Fibroblast of lung (primary cell): ENCODE measurements at places on chromosomes 3 and 15. TPM values are rescaled to one million over a fixed set of nuclear protein-coding genes. Genes with fewer than 3 reads are reported as not detected.

Gene LMOD3
- total RNA-seq = 0.51 and 4.0 TPM in 2 replicates

DNA sequence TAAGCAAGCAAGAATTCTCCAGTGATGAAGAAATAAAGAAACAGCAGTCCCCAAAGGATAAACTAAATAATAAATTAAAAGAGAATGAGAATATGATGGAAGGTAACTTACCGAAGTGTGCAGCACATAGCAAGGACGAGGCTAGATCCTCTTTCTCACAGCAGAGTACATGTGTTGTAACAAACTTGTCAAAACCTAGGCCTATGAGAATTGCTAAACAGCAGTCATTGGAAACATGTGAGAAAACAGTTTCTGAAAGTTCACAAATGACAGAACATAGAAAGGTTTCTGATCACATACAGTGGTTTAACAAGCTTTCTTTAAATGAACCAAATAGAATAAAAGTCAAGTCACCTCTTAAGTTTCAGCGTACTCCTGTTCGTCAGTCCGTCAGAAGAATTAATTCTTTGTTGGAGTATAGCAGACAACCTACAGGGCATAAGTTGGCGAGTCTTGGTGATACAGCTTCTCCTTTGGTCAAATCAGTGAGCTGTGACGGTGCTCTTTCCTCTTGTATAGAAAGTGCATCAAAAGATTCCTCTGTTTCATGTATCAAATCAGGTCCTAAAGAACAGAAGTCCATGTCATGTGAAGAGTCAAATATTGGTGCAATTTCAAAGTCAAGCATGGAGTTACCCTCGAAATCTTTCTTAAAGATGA, 4.5 kb upstream of the SCG5 start:
- H3K4me1 ChIP-seq = no peaks in the 10 kb centered on the region
- H3K4me3 ChIP-seq = no peak overlapping the region
- no peaks in the 10 kb centered on the region for H3K27me3 ChIP-seq
- H3K27ac ChIP-seq = no peak overlapping the region
- DNase-seq = no peak

Gene FBXW12
- not detected in 2 replicates for total RNA-seq

Gene TICRR
- 0.26 and 1.2 TPM in 2 replicates for total RNA-seq

Gene IL12A
- 27.2 and 72.5 TPM in 2 replicates for total RNA-seq

- no peaks in the 10 kb centered on the region for H3K27me3 ChIP-seq
- H3K4me1 ChIP-seq = no peaks in the 10 kb centered on the region
- no peak for DNase-seq
- no peak overlapping the region for H3K27ac ChIP-seq
- H3K4me3 ChIP-seq = no peak overlapping the region
Observed at GRCh38 chr3:161426758-161427157, 55.4 kb upstream of the SPTSSB start.

- H3K27ac ChIP-seq = no peak overlapping the region
- peaks cover 24% of the 10 kb centered on the region for H3K4me1 ChIP-seq
- DNase-seq = no peak
- H3K27me3 ChIP-seq = no peaks in the 10 kb centered on the region
- H3K36me3 ChIP-seq = peaks cover 2% of the 10 kb centered on the region
Observed at GRCh38 chr3:128280481-128281052, 127.3 kb downstream of the EEFSEC start.

Gene LRRIQ4
- total RNA-seq = under 0.01 TPM in 1 of 2 replicates, not detected in the other

DNA sequence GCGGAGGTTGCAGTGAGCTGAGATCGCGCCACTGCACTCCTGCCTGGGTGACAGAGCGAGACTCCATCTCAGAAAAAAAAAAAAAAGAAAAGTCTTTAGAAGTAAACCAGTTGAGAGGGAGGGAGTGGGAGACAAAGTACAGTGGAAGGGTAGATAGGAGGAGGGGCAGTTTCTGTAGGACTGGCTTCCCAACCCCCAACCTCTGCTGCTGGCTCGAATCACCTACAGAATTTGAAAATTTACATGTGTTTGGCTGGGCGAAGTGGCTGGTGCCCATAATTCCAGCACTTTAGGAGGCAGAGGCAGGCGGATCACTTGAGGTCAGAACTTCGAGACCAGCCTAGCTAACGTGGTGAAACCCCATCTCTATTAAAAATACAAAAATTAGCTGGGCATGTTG, 24.1 kb upstream of the SEMA4B start:
- peaks cover 4% of the 10 kb centered on the region for H3K27me3 ChIP-seq
- no peaks in the 10 kb centered on the region for H3K36me3 ChIP-seq
- H3K4me1 ChIP-seq = no peaks in the 10 kb centered on the region
- DNase-seq = no peak
- no peak overlapping the region for H3K4me3 ChIP-seq
- H3K27ac ChIP-seq = no peak overlapping the region

- H3K27me3 ChIP-seq = no peaks in the 10 kb centered on the region
- no peak overlapping the region for H3K27ac ChIP-seq
- no peak for DNase-seq
- H3K36me3 ChIP-seq = no peaks in the 10 kb centered on the region
- no peak overlapping the region for H3K4me3 ChIP-seq
Observed at GRCh38 chr15:95713324-95713723, 617.2 kb upstream of the NR2F2 start.
